Astrocyte (in vitro differentiated cells and primary cell): ENCODE measurements at places on chromosomes 6 and 20. TPM values are rescaled to one million over a fixed set of nuclear protein-coding genes. Genes with fewer than 3 reads are reported as not detected.

DNA sequence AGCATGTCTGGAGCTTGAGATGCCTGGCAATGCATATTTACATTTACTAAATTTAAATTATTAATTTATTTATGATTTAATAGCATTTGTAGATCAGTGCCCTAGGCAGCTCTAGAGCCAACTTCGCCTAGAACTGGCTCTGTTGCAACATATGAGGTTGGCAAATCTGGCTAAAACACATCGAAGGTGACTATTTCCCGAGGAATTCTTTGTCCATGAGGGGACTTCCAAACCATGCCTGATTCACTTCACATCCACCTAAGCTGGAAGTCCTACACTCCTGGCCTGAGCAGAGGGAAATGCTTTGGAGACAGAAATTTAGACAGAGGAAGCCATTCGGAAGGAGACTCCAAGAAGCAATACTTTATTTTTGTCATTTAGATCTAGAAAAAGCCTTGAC is 211.0 kb upstream of the ARG1 start:
- no peak for DNase-seq

GRCh38 chr20:51902933-51903332 is 100.6 kb upstream of the SALL4 start:
- no peak for DNase-seq

DNA sequence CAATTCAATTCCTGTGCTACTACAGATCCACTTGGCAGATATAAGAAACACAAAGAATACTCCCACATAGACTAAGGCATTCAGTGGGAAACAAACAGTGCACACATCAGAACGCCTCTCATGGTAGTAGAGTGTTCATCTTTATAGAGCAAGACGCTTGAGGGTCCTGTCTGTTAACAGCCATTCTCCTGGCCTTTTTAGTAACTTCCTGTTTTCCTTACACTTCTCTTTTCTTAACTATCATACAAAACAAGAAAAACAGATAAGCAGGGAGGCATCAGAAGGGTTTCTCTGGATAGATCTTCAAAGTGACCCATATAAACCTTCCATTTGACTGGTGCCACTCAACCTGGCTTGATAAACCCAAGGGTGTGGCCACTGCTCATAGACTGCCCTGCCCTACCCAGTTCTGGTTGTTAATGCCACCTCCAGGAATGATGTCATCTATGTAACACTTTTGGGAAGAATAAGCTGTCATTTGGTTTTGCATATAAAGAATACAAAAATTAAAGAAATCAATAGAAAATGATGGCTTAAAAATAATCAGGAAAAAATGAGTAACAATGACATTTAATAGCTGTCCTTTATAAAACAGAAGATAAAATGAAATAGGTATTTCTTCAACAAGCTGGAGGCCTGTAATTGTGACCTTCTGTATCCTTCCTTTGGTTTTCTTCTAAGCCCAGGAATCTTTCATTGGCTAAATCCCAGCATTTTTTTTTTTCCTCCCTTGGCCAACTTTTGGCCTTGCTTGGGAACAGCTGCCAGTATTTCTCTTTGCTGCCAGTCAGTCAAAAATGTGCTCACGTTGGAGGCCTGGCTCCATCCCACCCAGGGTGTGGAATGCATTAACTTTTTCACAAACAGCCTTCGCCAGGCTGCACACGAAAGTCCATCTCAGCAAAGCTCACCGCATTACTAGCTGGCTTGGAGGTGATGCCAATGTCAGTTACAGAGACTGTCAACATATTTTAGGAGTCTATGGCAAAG is 103.5 kb downstream of the GJA10 start:
- DNase-seq = peak; percentile 82

- no peak for DNase-seq
Measured at GRCh38 chr20:47577314-47577713, 75.6 kb downstream of the NCOA3 start.

DNA sequence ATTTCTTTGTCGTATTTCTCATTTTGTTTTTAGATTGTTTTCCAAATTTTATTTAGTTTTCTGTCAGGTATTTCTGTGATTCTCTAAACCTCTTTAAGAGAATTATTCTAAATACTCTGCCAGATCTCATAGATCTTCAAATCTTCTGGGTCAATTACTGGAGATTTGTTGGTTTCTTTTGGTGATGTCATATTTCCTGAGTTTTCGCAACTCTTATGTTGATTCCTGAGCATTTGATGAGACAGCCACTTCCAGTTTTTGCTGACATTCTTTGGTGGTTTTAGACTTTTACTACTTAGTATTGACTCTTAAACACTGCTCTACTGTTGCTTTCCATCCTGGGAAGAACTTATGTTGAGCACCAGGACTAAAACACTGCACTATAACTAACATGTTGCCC is 21.9 kb downstream of the ADGB start:
- DNase-seq = no peak

The TMEM200A gene
- total RNA-seq = 14.9 and 17.3 TPM in 2 replicates
